ENCODE measurements at places on chromosomes 11 and 22.

- no peak for DNase-seq
Measured at GRCh38 chr22:37259540-37260029, 15.5 kb upstream of the RAC2 start.

DNA sequence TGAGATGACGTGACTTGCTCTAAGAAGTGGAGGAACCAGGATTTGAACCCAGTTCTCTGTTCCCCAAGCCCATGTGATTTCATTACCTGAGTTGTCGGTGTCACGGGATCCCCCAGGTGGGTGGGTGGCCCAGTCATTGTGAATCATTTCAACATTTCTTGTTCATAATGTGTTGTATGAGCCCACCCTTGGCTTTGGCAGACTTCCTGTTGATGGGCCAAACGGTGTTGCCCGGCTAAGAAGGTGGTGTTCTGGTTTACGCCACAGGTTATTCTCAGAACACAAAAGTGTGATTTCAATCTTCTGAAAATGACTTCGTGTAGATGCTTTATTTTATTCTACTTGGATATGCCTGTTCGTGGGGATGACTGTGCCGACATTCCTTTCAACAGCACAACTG, 21.6 kb upstream of the ST14 start:
- no peak for DNase-seq

DNA sequence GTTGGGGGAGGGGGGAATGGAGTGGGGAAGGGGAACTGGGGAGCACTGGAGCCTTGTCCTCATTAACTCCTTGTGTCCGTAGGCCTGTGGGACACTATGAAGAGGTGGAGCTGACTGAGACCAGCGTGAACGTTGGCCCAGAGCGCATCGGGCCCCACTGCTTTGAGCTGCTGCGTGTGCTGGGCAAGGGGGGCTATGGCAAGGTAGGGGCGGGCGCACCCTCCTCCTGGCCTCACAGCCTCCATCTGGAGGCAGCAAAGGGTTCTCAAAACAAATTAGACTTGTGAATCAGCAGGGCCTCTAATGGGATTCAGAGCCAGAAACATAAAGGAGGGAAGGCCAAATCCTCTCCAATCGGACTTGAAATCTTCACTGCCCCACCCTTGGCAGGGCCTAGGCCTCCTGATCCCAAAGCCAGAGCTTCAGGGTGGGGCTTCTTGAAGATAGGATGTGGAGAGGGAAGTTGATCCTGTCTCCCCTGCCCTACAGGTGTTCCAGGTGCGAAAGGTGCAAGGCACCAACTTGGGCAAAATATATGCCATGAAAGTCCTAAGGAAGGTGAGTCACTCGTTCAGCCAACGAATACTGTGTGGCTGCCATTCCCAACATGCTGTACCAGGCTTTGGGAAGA, 859 bp downstream of the RPS6KB2 start:
- DNase-seq: no peak

DNA sequence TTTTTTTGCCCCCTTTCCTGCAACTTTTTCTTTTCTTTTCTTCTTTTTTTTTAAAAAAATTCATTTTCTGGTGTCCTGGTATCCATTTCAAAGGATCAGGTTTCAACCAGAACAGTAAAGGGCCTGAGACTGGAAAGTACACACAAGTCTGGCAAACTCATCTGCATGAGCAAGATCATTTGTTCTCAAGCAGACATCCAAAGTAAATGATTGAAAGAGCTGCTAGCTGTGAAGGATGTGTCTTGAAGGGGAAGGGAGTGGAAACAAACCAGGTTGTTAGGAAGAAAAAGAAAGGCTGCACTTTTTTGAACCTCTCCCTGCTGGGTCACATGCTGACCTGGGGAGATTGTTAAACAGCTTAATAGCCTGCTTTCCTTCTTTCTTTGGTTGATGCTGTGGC, 5.3 kb downstream of the YAP1 start:
- no peak for DNase-seq

DNA sequence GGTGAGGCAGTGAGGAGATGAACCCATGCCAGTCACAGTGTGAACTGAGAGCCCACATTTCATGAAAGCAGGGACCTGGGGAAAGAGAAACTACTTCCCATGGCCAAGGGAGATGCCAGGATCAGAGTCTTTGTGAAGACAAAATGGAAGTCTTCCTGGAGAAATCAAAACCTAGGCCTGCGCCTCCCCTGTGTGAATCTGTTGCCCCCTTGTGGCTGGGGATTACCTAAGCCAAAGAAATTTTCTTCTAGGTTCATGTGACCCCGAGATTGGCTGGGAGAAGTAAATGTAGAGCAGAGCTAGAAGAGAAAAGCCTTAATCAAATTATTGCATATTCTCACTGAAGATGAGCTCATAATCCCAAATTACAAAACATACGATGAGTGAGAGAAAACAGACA, 1075.3 kb downstream of the TBC1D22A start:
- DNase-seq: no peak

DNA sequence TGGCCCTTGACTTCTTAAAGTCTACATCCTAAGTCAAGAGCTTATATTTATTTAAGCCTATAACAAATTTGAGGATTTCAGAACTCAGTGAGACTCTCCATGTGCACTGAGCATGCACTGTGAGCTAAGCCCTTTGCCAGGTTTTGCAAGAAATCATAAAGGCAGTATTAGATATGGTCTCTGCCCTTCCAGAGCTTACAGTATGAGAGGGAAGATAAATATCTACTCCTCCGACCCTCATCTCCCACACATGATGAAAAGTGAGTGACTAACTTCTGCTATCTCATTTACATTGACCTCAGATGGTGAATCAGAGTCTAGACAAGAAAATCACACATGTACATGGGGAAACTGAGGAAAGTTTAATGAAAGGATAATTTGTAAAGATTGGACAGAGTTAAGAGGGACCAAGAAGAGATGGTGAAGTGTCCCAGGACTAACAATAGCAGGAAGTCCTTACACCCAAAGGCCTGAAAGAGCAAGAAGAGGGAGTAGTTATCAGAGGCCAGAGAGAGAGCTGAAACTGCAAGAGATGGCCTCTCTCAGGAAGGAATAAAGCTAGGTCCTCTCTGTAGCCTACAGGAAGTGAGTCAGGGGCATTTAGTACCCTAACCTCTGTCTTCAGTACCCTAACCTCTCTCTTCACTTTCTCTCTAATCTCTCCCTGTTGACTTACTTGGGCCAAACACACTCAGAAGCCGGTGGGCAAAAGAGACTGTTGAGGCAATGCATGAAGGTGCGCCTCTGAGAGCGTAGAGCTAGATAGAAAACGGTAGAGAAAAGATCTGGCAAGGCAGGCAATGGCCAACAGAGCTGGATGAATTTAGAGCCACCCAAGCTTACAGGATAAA, 23.0 kb upstream of the BLID start:
- no peak for DNase-seq

DNA sequence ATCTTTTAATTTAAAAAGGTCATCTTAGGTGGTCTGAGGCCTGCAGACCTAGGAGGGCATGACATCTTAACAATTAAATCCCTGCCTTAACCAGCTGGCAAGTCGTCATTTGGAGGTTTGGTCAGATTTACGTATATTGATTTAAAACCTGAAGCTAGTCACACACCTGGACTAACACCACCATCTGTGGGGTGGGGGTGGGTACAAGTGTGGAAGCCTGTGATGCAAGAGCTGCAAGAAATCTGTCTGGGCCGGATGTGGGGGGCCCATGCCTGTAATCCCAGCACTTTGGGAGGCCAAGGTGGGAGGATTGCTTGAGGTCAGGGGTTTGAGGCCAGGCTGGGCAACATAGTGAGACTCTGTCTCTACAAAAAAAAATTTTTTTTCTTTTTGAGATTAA, 11.6 kb downstream of the CCDC87 start:
- DNase-seq: no peak

DNA sequence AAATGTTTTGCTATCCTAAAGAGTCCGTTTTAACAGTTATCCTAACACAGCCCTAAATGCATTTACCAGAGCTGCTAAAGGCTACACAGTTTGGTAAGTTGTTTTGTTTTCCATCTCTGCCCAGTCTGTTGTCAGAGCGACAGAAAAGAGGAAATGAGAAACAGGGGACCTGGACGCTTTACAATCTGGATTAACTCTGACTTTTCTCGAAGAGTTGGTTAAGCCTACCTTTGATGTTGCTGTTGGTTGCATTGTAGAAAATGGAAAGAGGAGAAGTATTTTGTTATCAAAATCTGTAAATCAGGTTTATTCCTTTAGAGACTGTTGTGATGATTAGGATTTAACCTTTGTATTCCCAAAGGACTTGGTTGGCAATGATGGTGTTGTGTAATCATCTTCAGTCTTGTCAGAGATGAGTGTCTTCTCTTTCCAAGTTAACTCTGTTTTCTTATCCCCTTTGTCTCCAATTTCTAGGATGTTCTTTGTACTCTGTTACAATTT, 481 bp downstream of the ANGPTL5 start:
- peak; percentile 29 for DNase-seq

GRCh38 chr11:121961321-121961801, 154.7 kb downstream of the BLID start:
- DNase-seq: no peak

- no peak for DNase-seq
Measured at GRCh38 chr11:16853859-16854258, 115.4 kb downstream of the C11orf58 start.

GRCh38 chr11:128871168-128871610, 4.1 kb upstream of the KCNJ1 start:
- no peak for DNase-seq

DNA sequence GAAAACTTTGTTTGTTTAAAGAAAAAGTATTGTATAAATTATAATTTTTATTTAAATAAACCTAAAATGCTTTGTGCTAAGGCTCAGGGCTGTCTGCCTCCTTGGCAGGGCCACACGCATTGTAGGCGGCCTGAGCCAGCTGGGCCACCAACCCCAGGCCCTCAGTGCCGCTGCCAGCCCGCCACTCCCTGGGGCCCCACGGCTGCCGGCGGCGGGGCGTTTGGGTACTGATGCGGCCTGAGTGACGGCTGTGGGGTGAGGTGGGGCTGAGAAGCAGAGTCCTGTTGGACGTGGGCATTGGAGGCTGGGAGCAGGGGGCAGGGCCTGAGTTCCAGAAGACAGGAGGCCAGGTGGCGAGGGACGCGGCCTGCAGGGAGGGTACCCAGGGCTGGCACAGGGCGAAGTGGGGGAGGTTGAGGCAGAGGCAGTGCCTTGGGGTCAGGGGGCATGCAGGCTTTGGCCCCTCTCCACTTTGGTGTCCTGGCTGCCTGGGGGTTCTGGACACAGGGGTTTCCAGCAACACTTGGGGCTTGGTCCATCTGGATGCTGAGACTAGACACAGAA, 58.3 kb downstream of the CERK start:
- no peak for DNase-seq
